Activated CD4-positive, CD25-positive, alpha-beta regulatory T cell (primary cell): ENCODE measurements at places on chromosomes 1 and 21.

DNA sequence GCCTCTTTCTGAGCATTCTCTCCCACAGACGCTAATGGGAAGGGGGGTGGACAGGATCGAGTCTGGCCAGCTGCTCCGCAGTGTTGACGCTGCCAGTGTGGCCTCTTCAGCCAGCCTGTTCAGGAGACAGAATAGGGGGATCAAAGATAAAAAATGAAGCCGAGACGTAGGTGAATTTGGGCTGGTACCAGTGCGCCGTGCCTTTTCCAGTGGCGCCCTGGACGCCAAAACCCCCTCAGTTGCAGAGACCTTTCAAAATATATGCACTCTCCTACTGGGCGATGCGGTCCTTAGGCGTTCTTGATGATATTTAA is 1.1 kb downstream of the TTC3 start:
- no peak for DNase-seq

GRCh38 chr1:178010674-178011464 is 41.0 kb upstream of the SEC16B start:
- DNase-seq, result no peak

DNA sequence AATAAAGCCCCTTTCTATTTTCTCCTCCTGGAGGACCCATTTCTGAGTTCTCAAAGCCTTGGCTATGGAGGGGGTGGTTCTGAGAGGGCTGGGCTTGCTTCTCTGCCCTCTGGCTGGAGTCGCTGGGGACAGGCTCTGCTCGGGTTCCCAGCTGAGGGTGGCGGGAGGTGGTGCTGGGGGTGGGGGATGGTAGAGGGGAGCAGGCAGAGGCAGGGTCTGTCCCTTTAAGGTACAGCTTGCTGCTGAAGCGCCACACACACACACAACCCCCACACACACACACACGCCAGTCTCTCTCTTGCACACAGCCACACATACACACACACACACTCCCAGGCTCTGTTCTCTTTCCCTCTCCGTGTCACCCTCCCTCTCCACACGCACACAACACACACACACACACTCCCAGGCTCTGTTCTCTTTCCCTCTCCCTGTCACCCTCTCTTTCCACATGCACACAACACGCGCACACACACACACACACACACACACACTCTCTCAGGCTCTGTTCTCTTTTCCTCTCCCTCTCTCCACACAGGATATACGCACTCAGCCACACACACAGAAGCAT is 69.8 kb upstream of the SSBP3 start:
- no peak for DNase-seq

DNA sequence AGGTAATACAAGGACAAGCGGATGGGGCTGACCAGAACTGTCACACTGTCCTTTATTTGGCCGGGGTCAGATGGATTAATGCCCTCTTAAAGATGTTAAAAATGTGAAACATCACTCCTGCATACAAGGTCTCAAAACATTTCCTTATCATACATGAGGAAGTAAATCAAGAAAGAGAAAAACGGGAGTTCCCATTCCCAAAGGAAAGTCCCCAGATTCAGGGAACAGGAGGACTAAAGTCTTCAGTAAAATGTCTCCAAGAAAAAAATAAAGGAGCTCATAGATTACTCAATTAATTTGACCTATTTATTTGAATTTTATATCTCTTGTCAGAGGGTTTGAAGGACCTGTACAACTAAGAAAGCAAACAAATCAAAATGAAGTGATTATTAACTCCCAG is 13.4 kb upstream of the HSD11B1 start:
- DNase-seq, result no peak

GRCh38 chr1:14135070-14135469 is 435.1 kb downstream of the PRDM2 start:
- DNase-seq, result no peak

- no peak for DNase-seq
These were observed 105.9 kb downstream of the LAMC2 start for GRCh38 chr1:183291802-183292514.

DNA sequence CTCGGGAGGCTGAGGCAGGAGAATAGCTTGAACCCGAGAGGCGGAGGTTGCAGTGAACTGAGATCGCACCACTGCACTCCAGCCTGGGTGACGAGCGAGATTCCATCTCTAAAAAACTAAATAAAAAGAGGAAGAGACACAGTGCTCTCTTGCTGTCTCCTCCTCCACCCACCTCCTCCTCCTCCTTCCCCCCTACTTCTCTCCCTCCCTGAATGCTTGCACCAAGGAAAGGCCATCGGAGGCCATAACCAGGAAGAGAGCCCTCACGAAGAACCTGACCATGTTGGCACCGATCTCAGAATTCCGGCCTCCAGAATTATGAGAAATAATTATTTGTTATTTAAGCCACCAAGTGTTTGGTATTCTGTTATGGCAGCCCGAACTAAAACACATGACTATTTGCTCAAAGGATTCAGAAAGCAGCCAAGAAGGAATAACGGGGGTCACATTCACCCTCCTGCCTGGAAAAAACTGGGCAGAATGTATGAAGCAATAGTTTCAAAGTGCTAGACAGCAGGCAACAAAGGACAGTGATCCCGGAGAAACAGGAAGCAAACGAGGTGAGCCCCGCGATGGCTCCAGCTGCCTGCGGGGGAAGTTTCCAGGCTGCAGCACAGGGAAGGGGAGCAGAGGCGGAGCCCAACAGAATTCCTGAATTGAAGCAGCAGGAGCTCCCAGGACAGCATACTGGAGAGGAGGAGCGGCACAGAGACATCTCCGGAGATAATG is 35.8 kb downstream of the LDLRAD1 start:
- DNase-seq, result no peak
